Ammon's horn (tissue), 1 donor: ENCODE measurements at places on chromosomes 3 and 15.

GRCh38 chr3:30964612-30965011 is 70.2 kb upstream of the GADL1 start:
- DNase-seq, result no peak

GRCh38 chr3:45679805-45680204 is 9.4 kb upstream of the SACM1L start:
- DNase-seq, result peak; percentile 28

DNA sequence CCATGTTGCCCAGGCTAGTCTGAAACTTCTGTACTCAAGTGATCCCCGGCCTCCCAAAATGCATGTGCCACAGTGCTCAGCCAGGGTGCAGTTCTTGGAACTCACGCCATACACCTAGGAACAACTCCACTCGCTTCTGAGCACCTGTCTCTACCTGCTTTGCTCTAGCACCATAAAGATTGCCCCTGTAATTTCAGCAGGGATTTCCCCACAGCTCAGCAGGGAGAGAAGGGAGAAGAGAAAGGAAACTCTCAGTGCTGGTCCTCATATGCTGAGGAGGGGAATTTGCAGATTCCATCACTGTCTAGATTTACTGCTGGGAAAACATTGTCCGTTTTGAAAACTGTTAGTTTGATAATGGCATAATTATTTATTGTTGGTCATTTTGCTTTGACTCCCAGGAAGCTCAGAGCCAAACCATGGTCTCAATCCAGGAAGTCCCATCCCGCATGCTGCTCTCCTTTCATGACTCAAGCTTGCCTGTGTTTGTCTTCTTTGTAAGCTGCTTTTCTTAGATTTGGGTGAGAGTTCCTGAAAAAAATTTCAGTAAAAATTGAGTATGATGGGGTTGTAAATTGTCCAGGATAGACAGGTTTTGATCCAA is 24.2 kb downstream of the TRIM71 start:
- no peak for DNase-seq

- peak; percentile 21 for DNase-seq
These were observed 88.8 kb downstream of the HES1 start for GRCh38 chr3:194224471-194225417.

GRCh38 chr3:10770547-10770946 is 45.5 kb upstream of the SLC6A11 start:
- DNase-seq, result no peak

DNA sequence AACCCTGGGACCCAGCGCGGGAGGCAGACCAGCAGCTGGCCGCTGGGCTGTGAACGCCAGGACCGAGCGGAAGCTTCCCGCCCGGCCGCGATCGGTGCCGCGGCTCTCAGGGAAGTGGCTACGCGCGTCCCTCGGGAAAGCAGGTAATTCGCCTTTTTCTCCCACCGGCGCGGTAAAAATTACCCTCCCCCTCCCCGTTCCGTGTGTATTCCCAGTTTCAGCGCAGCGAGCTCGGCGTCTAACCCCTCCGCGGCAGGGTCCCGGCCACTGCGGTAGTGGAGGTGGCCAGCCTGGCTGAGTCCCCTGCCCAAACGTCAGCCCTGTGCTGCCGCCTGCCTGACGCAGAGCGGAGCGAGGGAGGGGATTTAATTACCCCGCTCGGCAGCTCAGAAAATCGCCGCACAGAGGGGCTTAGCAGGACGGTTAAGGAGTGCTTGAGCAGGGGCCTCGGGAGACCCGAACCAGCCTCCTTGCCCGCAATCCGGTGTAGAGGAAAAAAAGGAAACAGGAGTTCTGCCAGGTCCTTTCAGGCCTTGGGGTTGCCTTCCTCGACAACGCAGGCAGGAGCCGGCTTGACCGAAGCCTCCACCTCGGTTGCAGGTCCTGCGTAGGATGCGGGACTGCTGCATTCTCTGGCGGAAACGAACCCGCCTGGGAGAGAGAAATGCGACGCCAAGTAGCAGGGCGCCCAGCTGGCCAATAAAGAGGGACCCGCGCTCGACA is 2.9 kb downstream of the GATA2 start:
- no peak for DNase-seq

DNA sequence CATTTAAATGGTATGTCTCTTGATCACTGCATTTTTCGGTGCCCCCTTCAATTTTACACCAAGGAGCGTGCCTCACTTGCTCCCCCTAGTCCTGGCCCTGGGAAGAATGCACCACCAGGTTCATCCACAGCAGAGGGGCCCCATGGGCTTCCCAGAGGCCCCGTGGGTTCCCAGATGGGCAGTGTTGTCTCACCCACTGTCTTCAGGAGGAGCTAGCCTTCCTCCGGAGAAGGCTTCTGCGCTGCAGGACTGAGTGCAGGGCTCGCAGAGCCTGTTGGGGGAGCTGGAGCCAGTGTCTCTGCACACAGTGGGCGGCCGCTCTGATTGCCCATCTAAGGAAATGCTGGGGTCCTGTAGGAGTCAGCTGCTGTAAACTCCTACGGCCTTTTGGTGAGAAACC is 45.9 kb downstream of the POLR2M start:
- peak; percentile 45 for DNase-seq

DNA sequence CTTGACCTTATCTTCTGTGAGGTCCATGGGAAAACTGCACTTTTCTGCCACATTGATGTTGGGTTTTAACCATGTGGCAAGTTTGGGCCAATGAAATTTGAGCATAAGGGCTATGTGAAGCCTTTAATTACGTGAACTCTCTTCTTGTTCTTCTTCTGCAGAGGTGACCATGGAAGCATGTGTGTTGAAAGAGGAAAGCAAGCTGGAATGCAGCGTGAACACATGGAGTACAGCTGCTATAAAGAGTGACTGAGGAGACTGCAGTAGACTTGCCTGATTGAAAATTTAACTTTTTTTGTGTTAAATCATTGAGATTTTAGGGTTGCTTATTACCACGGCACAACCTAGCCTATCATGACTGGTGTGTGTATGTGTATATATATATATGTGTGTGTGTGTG is 347.3 kb downstream of the ZIC1 start:
- DNase-seq, result no peak

- no peak for DNase-seq
These were observed 38.6 kb downstream of the ATP1B3 start for GRCh38 chr3:141915016-141915415.

GRCh38 chr3:37500518-37500917 is 326.1 kb upstream of the LRRFIP2 start:
- DNase-seq, result no peak

DNA sequence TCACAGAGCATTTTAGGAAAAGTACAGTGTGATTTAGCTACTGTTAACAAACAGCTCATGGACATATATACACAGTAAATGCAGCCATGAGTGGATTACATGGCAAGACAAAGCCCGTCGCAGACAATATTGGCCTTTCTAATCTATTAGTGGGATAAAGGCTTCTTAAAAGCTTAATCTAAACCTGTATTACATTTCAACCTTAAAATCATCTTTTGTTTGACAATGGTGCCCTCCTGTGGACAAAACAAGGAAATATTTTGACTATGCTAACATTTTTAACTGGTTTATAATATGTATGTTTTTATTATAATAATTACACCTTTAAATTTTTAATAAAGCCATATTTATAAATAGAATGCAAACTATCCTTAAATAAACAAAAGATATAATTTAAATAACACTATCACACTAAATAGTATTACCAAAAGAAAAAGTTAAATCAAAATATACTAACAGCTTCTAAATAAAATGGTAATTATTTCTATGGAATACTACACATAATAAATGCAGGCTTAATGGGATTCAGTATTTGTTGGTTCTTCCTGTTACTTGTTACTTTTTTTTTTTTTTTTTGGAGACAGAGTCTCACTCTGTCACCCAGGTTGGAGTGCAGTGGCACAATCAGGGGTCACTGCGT is 38.6 kb downstream of the TAFA4 start:
- DNase-seq, result peak; percentile 30

- DNase-seq, result no peak
These were observed 515.3 kb downstream of the EPHB1 start for GRCh38 chr3:135310317-135310716.

DNA sequence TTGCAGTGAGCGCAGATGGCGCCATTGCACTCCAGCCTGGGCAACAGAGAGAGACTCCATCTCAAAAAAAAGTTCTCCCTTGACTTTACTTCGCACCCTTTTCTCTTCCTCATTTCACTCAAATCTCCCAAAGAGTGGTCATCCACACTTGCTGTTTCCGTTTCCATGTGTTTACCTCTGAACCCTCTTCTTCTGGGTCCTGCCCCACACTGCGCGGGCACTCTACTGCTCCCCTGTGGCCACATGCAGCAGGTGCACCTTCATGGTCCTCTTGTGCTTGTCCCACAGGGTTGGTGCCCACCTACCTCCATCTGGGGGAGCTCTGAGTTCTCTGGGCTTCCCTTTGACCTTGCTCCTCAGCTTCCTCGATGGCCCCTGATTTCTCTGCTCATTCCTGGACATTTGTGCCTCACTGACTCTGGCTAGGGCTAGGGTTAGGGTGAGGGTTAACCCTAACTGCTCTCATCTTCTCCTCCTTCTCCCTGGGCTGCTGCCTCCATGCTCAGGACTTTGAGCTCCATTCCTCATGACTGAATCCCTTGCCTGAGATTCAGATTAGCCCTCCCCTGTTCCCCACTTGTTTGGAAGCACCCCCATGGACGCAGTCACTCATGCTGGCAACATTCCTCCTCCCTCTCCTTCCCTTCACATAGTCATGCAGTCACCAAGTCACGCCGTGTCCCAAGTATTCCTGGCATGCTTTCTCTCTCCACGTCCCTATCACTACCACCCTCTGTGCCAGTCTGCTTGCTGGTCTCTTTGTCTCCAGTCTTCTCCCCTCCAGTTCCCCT is 26.6 kb upstream of the KY start:
- DNase-seq, result no peak

DNA sequence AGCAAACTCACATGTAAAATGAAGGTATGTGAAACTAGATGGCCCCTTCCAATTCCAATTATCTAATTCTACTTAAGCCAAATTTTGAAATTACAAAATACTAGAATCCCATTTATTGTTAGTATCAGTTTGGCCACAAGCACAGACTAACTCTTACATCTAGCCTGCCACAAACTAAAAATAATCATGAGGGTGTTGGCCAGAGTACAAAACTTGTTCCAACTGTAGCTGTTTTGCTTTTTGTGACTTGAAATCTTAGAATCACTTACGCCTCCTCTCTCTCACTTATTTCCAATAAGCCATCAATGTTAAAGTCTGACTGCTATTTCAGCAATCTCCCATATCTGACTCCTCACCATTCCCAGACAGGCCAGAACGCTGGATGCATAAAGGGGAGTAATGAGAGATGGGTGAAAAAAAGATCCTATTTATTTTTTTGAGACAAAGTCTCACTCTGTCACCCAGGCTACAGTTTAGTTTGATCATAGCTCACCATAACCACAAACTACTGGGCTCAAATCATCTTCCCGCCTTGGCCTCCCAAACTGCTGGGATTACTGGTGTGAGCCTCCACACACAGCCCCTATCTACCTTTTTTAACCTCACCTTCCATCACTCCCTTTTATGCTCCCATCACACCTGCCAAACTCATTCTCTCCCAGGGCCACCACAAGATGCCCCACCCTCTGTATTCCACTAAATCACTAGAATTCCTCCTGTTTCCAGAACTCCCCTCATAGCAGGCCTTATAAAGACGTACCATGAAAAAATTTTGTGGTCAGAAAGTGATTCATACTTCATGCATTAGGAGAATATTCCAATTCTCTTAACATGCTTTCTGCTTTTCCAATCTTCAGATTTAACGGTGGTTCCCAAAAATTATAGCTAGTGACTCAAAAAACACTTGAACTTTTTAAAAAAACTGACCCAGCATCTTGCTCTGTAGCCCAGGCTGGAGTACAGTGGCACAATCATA is 36.5 kb downstream of the ATOSA start:
- peak; percentile 18 for DNase-seq

- no peak for DNase-seq
These were observed 246.5 kb downstream of the LRRN1 start for GRCh38 chr3:4045756-4046155.

DNA sequence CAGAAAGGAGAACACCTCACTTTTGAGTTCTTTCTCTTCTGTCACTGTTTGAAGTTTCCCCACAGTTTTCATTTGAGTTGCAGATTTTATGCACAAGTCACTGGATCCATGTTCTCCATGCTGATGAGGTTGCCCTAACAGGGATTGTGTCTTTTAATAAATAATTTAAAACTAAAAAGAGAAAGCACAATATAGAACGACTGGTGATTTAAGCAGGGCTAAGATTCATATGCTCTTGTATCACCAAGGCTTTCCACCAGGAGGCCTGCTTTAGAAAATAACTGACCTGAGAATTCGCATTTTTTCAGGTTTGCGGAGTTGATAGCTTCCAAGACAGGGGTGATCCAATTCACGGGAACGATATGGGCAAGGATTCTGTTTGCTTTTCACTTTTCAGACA is 252.0 kb upstream of the VEPH1 start:
- no peak for DNase-seq

DNA sequence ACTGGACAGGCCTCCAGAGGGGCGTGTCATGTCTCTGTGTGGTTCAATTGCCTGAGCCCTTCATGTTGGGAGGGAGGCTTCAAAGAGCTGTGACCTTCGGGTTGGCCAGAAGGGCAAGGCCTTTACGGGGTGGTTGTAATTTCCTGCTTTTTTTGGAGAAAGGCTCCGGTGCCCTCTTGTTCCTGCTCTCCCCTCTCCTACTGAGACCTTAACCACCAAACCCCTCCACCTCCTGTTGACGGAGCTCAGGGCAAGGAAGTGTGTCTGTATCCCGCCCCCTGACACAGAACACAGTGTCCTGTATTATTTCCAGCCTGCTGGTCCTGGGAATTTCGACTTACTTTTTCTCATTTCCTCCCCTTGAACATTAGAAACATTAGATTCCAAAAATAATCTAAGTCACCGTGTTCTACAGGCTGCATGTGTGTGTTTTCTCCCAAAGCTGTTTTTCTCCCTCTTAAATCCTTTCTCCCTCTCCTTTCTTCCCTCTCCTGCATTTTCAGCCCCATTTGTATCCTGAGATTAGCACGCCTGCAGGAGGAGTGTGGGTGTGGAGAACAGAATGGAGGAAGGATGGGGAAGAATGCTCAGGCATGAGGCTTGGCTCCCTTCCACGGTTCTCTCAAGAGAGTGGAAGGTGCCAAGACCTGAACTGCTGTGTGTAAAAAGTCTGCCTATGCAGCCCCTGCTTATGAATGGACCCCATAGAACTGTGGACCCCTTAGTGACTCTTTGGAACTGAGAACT is 285.4 kb upstream of the ROPN1 start:
- DNase-seq, result peak; percentile 63

DNA sequence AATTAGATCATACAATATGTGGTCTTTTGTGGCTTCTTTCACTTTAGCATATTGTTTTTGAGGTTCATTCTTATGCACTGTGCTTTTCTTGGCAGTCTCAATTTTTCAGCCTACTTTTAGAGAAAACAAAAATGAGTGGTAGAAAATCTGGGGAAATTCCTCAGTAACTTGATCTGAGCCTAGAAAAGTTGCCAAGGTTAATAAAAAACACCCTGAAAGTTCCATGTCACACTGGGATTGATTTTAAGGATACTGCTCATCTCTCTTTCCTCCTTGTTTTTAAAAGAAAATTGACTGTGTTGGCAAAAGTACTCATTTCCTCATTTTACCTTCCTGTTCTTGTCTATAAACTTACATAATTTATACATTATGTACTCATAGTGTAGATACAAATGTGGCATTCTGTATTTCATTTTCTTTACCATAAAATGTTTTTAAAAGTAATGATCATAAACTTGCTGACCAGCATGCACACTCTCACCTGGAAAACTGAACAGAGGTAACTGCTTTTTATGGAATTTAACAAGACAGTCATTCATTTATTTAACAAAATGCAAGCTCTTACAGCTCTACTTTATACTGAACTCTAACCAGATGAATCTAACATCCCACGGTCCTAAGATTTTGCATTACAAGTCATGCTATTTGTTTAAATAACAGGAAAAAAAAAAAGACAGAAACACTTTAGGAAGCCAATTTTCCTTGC is 28.6 kb upstream of the SH3BP5 start:
- DNase-seq, result no peak
